ENCODE measurements at places on chromosomes 11 and 22.
A peak's percentile ranks its signal among the peaks of the same experiment; 100 is the strongest.

GRCh38 chr11:94768602-94769541 lies 716 bp downstream of the AMOTL1 start:
- no peak for DNase-seq

DNA sequence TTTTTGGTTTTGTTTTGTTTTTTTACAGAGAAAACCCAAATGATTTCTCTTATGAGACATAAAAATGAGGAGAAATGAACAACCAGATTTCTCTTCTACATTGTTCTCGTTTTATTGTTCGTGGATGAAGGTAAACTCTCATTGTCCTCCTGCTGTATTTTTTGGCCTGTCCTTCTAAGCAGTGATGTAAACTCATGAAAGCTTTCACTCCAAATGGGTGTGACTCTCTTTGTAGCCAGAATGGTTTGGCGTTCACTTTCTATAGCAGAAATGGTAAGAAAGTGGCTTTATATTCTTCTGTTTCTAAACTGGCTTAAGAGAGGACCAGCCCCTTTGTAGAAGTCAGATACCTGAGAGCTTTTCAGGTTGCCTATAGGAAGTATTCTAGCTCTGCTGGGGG lies 15.5 kb upstream of the BMAL1 start:
- no peak for DNase-seq

DNA sequence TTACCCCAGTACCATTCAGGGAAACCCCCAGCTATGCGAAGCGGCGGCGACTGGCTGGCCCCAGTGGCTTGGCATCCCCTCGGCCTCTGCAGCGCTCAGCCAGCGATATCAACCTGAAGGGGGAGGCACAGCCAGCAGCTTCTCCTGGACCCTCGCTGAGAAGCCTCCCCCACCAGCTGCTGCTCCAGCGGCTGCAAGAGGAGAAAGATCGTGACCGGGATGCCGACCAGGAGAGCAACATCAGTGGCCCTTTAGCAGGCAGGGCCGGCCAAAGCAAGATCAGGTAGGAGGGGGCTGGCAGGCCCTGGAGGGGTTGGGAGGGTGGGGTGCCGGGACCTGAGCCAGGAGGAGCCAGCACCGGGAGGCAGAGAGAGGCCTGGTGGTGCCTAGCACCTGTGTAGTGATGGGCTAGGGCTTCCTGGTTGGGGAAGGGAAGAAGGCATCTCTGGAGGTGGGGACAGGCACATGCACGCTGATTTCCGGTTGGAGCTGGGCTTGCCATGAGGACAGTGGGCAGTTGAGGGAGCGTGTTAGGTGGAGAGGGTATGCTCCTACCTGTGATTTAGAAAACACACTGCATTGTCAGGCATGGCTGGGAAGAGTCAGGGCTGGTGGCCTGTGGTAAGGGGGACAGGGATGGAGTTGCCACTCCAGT lies 22.3 kb downstream of the SHANK3 start:
- no peak for DNase-seq

GRCh38 chr22:46674367-46674781 lies 54.2 kb downstream of the GRAMD4 start:
- peak; percentile 92 for DNase-seq

DNA sequence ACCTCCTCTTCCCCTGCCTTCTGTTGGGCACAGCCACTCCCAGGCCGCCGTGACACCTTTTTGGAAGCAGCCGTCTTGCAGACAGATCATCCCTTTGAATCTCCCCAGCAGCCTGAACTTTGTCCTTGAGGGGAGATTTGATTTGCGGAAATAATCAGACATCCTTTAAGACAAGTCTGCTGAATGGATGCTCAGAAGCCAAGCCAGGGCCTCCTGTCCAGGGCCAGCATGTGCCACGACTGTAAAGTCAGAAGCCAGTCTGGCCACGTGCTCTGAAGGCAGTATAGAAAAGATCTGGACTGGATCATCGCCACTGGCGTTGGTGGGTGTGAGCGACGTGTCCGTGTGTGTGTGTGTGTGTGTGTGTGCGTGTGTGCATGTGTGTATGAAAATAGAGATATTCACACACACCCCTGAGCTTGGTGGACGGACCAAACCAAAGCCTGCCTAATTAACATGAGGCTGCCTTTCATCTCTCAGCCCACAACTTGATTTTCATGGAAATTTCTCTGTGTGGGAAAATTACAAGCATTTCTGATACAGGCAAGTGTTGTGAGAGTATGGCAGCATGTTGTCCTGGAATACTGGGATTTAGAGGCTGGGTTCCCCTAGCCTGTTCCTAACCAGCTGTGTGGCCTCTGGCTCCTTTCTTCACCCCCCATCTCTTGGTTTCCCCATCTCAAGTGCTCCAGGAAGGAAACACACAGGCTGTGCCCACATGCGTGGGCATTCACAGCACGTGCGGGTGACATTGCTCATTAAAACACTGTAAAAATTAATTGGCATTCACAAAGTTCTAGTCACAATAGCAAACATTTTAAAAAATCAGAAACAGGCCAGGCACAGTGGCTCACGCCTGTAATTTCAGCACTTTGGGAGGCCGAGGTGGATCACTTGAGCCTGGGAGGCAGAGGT lies 61.8 kb upstream of the WNT7B start:
- no peak for DNase-seq

DNA sequence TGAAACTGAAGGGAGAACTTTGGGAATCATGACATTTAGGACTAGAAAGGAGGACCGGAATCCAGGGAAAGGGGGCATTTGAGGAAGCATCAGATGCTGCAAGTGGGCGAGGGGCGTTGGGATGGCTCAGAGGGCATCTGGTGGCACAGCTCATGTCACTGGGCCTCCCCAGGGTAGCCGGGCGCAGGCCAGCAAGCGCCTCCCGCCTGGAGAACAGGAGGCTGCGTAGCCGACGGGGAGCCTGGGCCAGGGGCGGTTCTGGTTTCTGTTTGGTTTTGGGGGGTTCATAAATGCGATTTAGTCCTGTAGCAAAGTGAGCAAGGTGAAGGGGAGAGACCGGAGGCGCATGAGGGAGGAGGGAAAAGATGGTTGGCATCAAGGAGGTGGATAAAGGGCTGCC lies 443 bp upstream of the ST14 start:
- no peak for DNase-seq

GRCh38 chr11:14449302-14449714 lies 50.3 kb downstream of the COPB1 start:
- DNase-seq = no peak

DNA sequence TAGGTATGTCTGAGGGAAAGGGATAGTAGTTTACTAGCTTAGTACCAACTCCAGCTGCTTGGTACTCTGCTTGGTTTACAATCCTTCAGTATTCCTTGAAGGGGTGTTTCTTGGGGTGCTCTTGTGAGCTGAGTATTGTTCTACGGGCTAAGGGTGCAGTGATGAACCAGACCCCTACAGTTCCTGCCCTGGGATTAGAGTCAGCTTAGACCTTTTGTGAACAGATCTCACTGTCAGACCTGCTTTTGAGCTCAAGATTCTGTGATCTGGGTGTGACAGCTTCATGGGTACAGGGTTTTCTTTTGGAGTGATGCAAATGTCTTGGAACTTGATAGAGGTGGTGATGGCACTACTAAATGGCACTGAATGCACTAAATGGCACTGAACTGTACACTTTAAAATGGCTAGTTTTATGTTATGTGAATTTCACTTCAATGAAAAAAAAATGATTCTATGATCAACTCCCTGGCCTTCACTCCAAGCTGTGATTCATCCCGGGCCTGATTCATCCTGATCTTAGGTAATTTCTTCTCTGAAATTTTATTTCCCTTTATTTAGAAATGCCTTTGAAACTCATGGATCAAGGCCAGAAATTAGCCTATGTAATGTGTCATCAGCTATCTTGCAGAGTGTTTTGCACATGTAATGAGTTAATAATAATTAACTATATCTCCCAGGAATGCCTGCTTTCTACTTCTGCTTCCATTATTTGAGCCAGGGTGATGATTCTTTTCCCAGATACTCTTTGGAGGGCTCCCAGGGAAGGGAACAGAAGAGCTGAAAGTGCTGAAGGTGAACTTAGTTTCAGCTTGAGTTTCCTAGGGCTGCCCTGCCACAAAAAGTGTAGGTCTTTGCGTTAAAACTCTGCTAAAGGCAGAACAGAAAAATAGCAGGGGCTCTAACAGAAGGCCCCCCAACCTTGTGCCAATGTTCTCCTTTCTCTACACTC lies 87.9 kb downstream of the NCAM1 start:
- no peak for DNase-seq

DNA sequence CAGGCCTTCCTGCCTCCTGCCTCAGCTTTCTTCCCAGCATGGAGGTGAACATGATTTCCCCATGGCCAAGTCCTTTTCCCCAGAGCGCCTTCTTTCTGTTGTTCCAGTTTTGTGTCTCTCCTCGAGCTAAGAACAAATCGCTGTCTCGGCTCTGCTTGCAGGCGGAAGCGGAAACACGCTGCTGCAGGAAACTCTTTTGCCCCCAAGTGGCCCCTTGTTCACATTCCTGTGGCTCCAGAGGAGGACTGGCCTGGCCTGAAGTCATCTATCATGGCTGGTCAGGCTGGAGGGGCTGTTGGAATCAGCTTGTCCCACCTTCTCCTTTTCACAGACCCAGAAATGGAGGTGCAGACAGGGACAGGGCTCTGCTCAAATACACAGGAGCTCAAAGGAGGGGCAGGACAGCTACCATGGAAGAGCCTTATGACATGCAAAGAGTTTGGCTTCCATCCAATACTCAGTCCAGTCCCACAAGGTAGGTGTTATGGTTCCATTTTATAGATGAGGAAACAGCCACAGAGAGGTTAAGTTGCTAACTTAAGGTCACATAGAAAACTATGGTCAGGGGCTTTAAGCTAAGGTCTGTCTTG lies 182.2 kb upstream of the SYT13 start:
- no peak for DNase-seq

- no peak for DNase-seq
Measured at GRCh38 chr22:17444204-17444504, 74.9 kb downstream of the CECR2 start.

DNA sequence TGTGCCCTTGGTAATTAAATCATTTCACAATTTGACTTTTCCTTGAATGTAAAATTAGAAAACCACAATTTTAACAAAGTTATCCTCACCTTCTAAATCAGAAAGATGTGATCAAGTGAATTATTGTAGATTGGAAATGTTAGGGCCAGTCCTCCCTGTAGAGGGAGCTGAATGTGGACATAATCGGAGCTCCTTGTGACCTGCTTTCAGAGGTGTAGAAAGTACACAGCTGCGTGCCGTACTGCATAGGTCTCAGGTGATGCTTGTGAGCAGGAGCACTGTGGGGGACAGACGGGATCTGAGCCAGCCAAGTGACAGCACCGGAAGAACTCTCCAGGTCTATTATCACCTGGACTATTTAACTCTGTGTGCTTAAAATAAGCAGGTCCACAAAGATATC lies 338.0 kb downstream of the AASDHPPT start:
- DNase-seq = no peak

DNA sequence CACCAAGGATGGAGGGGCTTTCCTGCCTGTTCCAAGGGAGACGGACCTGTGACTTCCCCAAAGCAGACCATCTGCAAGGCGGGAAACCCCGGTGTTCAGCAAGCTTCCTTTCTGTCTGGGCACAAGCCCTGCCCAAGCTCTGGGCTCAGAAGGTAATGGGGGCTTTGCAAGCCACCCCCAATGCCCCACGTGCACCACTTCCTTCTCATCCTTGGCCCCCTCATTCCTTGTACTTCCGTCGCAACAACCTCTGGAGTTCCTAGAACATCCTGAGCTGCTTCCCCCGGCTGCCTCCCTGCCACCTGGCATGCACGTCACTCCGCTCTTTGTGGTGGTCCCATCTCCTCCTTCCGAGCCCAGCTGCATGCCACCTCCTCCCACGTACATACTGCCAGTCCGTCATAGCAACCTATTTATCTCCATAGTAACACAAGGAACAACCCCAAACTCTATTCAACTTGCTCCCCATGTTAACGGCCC lies 3.9 kb downstream of the MYEOV start:
- DNase-seq = peak; percentile 36

GRCh38 chr11:12831471-12832202 lies 157.4 kb downstream of the TEAD1 start:
- no peak for DNase-seq

DNA sequence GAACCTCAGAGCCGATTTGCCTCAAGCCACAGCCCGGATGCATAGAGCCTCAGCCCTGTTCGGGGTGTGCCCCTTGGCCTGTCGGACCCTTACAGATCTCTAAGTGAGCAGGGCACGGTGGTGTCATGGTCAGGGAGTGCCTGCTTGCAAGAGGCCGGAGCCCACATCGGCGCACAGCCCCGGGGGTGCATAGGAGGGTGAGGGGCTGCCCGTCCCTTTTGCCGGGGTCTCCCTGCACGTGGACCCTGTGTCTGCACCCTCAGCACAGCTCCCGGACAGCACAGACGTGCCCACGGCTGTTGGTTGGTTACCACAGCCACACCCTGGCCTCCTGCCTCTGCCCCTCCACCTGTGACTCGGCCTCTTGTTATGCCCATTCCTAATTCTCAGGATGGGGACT lies 6.5 kb downstream of the RAB36 start:
- no peak for DNase-seq

DNA sequence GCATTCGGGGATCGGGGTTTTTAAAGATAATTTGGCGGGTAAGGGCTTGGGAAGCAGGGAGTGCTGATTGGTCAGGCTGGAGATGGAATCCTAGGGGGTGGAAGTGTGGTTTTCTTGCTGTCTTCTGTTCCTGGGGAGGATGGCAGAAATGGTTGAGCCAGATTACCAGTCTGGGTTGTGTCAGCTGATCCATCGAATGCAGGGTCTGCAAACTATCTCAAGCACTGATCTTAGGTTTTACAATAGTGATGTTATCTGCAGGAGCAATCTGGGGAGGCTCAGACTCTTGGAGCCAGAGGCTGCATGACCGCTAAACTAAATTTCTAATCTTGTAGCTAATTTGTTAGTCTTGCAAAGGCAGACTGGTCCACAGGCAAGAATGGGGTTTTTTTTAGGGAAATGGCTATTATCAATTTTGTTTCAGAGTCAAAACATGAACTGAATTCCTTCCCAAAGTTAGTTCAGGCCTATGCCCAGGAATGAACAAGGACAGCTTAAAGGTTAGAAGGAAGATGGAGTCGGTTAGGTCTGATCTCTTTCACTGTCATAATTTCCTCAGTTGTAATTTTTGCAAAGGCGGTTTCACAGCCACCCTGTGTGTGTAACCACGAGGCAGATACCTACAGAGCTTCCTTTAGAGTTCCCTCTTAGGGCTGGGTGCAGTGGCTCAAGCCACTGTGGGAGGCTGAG lies 10.2 kb downstream of the SCGB1A1 start:
- no peak for DNase-seq

- DNase-seq = no peak
Measured at GRCh38 chr11:2759228-2760195, 59.7 kb upstream of the KCNQ1OT1 start.

- no peak for DNase-seq
Measured at GRCh38 chr11:42232673-42233072, 773.2 kb upstream of the LRRC4C start.

DNA sequence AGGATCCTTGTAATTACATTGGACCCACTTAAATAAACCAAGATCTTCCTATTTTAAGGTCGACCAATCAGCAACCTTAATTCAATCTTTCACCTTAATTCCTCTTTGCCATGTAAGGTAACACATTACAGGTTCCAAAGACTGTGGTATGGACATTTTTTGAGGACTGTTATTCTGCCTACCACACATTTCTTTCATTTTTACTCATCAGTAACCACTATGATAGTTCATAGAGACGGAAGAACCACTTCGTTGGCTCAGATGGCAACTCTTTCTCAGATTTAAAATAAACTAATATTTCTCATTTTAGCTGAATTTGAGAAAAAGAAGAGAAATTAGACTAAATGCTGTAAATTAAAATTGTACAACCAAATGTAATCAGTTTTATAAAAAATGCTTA lies 96.3 kb downstream of the PAX6 start:
- DNase-seq = no peak

- no peak for DNase-seq
Measured at GRCh38 chr22:32706149-32706548, 95.4 kb upstream of the TIMP3 start.
